ENCODE measurements at places on chromosomes 13 and 19.

DNA sequence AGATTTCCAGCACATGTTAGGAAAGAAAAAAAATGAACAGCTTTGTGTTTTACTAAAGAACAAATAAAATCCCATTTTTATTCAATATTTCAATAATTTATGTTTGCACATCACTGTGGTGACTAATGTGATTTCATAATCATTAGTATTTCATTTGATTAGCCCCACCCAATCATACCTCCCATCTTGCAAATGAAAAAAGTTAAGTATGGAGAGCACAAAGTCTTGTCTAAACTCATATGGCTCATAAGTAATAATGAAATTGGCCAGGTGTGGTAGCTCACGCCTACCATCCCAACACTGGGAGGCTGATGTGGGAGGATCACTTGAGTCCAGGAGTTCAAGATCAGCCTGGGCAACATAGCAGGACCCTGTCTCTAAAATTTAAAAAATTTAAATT, 3.8 kb downstream of the ZNF490 start:
- no peak for DNase-seq

DNA sequence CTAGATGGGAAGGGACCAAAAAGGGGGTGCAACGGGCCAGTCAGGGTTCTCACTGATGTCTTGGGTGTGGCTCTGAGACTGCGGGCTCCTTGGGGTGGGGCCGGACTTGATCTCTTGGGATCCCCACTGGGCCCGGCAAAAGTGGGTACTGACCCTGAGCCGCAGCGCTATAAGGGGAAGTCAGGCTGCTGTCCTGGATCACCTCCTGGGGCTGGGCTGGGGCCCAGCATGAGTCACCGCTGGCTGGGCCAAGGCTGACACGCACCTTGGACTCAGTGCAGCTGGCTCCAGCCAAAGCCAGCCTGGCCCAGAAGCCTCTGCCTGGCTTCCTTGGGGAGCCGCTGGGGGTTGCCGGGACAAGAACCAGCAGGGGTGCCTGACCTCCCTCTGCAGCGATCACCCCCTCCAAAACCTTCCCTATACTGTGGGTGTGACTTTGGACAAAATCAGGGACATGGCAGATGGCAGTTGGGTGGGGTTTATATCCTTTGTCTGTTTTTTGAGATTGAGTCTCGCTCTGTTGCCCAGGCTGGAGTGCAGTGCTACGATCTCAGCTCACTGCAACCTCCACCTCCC, 617 bp upstream of the IQCN start:
- peak; percentile 65 for DNase-seq

GRCh38 chr13:107767119-107767518, 448.2 kb downstream of the LIG4 start:
- no peak for DNase-seq

DNA sequence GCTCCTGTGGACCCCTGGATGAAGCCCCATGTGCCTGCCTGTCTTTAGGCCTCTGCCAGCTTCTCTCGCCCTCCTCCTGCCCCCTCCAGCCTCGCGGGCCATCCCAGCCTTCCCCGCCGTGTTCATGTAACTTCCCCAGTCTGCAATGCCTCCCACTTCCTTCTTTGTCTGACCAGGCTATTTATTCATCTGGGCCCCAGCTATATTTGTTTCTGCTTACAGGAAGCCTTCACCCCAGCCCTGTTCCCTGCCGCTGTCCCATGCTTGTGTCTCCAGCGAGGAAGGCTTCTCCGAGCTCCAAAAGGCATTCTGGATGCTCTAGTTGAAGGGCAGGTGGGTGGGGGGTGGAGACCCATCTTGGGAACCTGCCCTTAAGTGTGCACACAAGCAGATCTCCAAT, 7.9 kb upstream of the C3 start:
- no peak for DNase-seq

GRCh38 chr13:87444135-87444534, 227.0 kb upstream of the SLITRK5 start:
- no peak for DNase-seq

- peak; percentile 73 for DNase-seq
Observed at GRCh38 chr19:2048959-2049740, 1.9 kb downstream of the MKNK2 start.

DNA sequence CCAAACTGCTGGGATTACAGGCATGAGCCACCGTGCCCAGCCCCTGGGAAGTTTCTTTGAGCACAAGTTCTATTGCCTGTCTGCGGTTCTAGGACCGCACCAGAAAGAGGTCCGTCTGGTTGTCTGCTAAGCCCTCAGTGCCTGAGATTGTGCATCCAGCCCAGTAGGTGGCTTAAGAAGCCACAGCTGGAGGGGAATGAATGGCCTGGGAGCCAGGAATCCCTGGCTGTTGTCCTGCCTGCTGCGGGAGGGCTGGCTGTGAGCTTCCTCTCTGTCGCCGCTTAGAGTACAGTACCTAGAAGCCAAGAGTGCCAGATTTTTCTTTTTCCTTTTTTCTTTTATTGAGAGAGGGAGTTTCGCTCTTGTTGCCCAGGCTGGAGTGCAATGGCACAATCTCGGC, 4.2 kb upstream of the TYK2 start:
- DNase-seq: no peak

GRCh38 chr13:113509989-113510388, 19.5 kb upstream of the DCUN1D2 start:
- DNase-seq: no peak

DNA sequence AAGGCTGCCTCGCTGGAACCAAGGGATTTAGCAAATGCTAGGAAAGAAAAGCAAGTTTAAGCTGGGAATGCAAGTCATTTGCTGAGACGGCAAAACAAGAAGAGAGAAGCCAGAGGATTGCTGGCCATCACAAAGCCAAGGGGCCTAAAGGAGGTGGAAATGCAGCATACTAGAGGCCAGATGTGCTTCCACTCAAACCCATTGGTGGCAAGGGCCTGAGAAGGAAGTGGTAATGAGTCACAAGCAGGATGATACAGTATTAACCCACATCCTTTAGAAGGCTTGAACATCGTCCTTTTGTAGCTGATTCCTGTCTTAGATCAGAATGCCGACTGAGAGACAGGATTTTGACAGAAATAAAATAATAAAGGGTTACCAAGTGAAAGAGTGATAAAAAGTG, 68.2 kb downstream of the ITGBL1 start:
- no peak for DNase-seq

DNA sequence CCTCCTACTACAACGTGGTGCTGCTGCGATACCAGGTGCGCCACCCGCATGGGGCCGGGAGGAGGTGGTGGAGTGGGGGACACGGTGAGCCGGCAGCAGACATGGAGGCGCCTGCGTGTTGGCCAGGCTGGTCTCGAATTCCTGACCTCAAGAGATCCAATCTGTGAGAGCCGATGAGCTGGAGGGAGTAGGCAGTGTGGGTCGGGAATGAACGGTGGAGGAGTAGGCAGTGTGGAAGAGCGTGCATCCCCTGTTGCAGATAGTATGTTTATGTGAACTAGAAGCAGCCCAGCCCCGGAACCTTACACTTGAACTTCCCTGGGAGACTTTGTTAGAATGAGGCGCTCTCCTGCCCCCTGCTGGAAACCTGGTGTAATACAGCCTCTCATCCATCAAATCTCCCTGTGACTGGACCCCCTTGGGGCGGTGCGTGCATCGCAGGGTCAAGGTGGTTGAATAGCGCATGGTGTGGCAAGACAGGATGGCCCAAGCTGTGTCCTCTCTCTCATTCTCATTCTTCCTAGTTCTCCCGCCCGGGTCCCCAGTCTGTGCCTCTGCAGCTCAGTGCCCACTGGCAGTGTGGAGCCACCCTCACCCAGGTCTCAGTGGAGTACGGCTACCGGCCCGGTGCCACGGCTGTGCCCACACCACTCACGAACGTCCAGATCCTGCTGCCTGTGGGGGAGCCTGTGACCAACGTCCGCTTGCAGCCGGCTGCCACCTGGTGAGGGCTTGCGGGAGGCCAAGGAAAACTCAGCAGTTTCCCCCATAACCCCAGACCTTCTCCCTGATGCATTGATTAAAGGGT, 10.5 kb upstream of the B3GNT3 start:
- DNase-seq: peak; percentile 16

- DNase-seq: no peak
Observed at GRCh38 chr19:43809762-43810696, 7.8 kb upstream of the LYPD5 start.

GRCh38 chr19:7575434-7576040, 20.1 kb upstream of the CAMSAP3 start:
- no peak for DNase-seq

DNA sequence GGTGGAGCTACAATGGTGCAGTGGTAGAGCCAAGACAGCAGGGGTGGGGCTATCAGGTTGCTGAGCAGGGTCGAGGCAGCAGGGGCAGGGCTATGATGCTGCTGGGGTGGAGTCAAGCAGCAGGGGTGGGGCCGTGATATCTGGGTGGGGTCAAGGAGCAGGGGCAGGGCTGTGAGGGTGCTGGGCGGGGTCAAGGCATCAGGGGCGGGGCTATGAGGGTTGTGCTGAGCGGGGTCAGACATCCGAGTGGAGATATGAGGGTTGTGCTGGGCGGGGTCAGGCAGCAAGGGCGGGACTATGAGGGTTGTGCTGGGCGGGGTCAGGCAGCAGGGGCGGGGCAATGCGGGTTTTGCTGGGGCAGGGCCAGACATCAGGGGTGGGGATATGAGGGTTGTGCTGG, 14.7 kb downstream of the HCN2 start:
- no peak for DNase-seq

DNA sequence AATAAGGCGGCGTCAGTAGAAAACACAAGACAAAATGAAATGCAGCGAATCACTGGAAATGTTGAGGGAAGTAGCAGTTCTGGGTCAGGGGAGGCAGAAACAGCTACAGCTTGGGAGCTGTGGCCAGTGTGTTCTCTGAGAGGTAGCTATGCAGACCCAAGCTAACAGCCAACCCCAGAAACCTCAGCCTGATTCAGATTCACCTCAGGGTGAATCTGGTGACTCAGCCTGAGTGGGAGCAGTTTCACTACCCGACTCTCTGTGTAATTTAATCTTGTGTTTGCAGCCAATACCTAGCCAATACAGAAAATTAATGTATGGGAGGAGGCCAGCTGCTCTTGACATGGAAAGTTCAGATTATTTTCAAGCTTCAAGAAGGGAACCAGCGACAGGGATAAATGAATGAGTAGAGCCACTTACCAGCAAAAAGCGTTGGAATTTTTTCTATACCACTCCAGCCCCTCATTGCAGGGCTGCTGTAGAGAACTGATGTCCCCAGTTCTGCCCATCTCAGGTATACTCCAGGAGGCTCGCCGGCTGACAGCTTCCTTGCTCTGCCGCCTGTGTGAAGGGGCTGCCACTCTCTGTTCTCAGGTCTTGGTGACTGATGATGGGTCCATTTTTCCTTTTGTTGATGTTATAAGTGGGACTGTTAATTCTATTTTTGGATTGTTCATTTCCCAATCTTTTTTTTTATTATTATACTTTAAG, 8.9 kb downstream of the IGFL3 start:
- DNase-seq: no peak

GRCh38 chr19:2540646-2541454, 64.9 kb downstream of the GADD45B start:
- no peak for DNase-seq

DNA sequence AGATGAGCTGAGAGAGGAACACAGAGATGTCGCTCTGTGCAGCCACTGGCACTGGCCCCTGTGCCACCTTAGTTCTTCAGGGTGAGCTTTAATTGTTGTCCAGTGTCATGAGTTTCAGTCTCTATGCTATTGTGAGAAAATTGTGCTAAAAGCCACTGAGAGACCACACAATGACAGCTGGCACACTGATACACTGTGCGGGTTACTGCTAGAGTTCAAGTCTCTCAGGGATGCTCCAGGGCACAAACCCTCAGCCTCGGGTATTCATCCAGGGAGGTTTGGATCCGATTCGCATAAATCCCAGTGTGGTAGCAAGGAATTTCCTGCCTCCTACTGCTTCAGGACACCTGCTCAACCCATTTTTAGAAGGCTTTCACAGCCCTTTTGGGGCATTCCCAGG, 68.1 kb upstream of the EDNRB start:
- DNase-seq: no peak

DNA sequence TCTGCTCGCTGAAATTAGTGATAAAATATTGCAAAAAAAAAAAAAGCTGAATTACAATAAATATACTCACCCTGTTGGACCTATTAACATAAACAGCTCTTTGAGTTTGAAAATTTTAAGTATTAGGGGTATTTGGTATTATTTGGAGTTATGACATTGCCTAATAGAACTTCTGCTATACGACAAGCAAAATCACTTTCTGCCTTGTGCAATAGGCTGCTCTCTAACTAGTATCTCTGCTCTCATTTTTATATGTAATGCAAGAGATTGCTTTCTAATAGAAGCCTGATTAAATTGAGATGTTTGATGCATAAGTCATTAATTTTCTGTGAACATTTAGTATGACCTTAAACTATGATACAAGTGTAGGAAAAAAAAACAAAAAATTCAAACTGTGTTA, 5.3 kb downstream of the RGS9BP start:
- DNase-seq: no peak

- no peak for DNase-seq
Observed at GRCh38 chr13:70729369-70729768, 621.1 kb upstream of the KLHL1 start.

DNA sequence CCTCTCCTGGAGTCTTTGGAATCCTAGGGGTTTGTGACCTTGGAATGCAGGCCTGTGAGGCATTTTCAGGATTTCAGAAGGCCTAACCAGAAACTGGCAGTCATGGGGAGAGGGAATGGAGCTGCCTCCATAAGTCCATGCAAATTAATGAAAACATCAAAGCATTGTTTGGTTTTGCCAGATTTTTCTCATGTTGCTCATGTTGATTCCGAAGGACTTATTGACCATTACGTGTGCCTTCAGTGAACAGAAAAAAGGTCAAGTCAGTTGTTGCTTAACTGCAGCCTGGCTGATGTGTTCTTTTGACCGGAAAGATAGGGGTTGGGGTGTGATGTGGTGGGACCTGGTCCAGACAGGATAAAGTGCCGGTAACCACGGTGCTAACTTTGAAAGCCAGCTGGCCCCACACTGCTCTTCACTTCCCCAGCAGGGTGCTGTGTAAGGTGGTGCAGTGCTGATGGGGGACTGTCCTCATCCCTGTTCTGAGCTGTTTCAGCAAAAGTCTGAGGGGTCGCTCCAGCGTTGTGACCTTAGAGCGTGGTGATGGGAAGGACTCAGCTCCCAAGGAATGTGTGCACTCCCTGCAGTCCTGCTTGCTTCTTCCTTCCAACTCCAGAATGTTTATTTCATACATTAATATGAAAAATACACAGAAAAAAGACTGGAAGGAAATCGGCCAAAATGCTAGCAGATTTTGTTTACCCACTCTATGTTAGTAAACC, 3.5 kb downstream of the RNF113B start:
- no peak for DNase-seq

- DNase-seq: no peak
Observed at GRCh38 chr13:43564952-43565351, 221.8 kb downstream of the ENOX1 start.

DNA sequence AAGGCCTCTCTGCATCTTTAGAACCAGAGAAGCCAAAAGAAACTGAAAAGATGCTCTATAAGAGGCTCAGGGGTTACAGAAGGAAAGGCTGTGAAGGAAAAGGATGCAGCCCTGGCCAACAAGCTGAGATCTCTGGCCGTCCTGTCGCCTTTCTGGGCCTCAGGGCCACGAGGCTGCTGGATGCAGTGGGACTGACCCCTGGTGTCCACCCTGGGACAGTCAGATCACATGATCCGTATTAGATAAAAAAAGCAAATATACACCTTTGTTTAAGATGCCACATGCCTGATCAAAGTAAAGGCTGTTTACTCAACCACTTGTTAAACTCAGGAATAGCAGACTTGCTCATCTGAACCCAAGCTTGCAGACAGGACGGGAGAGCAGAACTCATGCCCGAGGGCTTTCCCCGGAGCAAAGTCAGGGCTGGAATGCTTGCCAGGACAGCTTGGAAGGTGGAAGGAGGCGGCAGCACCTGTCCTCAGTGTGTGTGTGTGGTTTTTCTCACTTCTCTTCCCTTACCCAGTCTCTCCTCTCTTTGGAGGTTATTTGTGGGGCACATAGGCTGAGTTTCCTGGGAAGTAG, 206.5 kb upstream of the TSHZ3 start:
- no peak for DNase-seq

Measured in nucleus accumbens (tissue), 56 donors.